ENCODE measurements at places on chromosomes 7 and 10.

DNA sequence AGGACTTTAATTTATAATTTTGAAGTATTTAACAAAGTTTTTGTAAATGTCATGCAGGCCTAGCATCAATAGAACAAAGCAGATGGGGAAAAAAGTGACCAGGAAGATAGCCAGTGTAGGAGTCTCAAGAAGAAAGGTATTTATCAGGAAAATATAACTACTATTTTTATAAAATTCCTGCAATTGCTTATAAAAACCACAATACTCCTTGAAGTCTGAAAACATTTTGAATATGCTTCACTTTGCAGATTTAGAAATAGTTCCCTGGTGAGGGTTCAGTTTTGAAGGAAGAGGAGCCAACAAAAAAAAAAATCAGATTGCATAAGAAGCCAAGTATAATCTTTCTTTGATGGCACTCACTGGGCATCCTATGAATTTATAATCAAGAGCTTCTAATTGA lies 34.1 kb downstream of the MTERF1 start:
- no peak for DNase-seq

DNA sequence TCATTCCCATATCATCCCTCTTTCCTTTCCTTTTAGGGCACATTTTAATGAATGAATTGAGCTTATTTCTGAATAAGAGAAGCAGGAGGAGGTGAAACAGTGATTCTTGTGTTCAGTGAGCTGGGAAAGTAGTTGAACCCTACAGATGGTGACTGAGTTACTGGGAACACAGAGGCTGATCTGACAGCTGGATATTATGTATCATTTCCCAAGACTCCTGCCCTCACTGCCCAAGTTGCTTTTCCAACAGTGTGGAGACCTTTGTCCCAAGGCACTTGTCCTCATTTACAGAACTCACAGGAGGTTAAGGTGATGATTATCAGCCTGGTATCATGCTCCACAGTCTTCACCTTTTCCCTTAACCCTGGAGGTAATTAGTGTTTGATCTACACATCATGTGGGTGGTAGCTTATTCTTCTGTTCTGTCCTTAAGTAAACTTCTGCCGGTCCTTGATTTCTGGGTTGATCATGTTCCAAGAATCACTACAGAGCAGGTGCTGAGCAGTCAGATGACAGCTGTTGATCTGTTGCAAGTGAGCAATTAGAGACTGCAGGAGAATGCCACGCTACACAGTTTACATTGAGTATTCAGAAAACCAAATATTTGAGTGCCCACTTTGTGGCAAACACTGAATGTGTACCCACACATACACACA lies 2.6 kb downstream of the PRLHR start:
- DNase-seq: no peak

GRCh38 chr10:105192861-105193260 lies 551.8 kb downstream of the SORCS3 start:
- DNase-seq: no peak

DNA sequence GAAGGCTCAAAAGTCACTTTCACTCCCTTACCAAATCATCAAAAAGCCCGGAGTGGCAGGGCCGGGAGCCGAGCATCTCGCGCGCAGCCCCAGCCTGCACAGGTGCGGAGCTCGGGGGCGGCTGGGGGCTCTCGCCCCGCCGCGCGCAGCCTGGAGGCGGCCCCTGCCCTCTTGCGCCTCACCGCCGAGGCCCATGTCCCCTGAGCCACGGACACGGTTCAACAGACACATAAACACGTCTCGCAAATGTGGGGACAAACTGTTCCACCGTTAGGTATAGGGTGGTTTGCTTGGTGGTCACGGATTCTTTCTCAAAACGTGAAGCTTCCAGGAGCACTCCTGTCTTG lies 700 bp downstream of the GSAP start:
- peak; percentile 41 for DNase-seq

DNA sequence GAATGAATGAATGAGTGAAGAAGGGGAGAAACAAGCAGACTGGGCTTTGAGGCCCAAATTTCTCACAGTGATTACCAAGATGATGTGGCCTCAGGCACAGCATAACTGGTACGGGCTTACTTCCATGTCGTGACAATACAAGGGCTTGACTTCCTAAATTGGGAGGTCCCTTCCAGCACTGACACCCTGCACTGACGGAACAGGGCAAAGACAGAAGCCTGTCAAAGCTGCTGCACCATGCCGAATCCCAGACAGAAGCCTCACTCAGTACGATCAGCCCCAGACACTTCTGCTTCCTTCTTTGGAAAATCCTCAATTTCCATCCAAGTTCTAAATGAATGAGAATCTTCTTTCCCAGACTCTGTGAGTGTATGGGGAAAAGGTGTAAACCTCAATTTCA lies 51.9 kb downstream of the GNA12 start:
- no peak for DNase-seq

- no peak for DNase-seq
These were observed 35.9 kb upstream of the INHBA start for GRCh38 chr7:41738806-41739205.

GRCh38 chr10:61172182-61172926 lies 228.4 kb upstream of the RHOBTB1 start:
- DNase-seq: no peak

- DNase-seq: no peak
These were observed 120.7 kb downstream of the TES start for GRCh38 chr7:116331020-116331419.

DNA sequence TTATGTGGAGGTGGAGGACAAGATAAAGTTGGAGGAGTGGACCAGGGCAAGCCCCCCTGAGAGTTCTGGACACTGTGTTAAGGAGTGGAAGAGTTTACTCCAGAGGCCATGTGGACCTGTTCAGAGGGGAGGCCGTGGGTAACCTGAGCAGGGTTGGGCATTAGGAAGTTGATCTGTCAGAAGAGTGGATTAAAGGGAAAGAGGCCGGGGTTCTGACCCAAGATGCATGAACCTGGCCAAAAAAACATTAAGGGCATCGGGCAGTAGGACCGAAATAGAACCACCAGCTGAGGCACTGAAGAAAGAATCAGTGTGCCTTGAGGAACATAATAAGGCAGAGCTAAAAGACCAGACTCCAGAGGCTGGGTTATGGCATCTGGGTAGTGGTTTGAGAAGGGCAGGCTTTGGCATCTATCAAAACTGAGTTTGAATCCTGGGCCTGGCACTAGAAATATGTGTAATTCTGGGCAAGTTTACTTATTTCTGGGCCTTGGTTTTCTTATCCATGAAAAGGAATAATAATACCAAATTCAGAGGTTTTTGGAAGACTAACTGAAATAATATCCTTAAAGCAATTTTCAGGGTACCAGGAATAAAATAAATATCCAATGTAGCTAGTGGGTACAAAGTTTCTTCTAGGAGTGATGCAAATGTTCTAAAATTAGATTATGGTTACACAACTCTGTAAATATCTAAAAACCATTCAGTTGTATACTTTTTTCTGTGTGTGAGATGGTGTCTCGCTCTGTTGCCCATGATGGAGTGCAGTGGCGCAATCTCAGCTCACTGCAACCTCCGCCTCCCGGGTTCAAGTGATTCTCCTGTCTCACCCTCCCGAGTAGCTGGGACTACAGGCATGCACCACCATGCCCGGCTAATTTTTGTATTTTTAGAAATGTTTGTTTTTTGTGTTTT lies 10.9 kb upstream of the FRAT1 start:
- DNase-seq: no peak

- no peak for DNase-seq
These were observed 279.2 kb downstream of the CXCL12 start for GRCh38 chr10:44105696-44106095.

DNA sequence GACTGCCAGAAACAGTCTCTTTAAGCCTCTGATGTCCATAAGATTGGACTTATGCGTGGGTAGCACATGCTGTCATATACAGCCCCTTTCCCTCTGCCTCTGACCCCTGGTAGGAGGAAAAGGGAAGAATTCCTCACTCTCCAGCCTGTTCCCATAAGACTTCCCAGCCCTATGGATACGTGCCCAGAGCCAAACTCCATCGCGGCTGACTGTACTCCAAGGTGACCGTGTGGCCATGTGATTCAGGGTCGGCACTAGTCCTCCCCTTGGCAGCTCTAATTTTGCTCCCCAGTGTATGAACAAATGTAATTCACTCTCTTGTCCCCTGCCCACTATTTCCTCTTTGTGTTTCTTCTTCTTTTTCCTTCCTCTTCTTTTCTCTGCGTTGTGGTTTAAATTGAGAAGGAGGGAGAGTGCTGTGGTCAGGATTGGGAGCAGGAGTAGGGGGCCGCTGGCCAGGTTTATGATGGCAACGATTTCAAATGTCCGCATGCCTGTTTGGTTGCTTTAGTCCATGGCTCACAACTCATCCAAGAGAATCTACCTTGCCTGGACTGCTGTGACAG lies 43.8 kb downstream of the PRLHR start:
- no peak for DNase-seq

- DNase-seq: no peak
These were observed 22.7 kb upstream of the ZCCHC24 start for GRCh38 chr10:79468015-79468560.

GRCh38 chr10:25556457-25556856 lies 377.6 kb upstream of the MYO3A start:
- no peak for DNase-seq

DNA sequence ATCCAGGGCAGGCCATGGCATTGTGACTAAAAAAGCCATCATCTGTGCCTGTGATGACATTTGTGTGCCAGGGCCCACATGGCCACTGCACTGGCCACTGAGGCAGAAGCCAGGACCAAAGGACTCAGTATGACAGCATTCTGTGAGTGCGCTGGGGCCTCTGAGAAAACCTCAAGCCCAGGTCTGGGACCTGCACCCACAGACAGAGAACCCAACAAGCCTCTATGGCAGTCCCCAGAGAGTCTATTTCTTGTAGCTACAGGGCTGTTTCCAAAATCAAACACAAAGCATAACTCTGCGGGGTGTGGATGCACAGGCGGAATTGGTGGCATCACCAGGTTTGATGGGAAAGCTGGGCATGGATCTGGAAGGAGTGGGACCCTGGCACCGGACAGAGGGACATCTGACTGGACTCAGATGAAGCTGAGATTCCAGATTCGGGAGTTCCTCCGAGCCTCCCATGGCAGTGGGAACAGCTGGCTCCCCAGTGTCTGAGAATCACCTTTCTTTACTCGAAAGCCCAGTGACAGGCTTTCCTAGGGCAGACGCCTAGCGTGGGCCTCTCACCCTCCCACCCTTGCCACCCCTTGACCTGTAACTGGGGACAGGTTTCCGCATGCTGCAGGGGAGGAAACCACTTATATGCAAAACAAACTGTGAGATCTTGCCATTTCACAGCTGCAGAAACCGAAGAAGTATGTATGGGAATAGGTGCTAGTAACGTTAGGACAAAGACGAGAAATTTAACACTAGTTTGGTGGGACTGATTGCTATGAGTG lies 70.6 kb upstream of the RHEB start:
- no peak for DNase-seq

GRCh38 chr10:3692387-3692999 lies 92.5 kb downstream of the KLF6 start:
- no peak for DNase-seq

DNA sequence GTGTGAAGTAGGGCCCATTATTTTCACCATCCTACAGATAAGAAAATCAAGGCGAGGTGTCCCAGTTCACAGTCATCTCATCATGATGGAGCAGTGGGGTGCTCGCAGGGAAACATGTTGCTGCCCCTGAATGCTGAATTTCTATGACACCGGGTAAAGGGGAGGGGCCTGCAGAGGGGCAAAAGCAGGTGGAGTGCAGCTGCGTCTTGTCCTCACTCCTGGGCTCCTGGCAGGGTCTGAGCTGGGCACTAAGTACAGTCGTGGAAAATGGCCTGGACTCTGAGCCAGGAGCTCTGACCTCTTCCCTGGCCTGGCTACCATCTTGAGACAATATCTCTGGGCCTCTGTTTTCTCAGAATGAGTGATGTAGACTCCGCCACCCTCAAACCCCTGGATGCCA lies 253.1 kb upstream of the PITRM1 start:
- no peak for DNase-seq

GRCh38 chr7:11485636-11486035 lies 346.4 kb downstream of the THSD7A start:
- no peak for DNase-seq

- no peak for DNase-seq
These were observed 46.4 kb upstream of the ZNF746 start for GRCh38 chr7:149544028-149544427.

DNA sequence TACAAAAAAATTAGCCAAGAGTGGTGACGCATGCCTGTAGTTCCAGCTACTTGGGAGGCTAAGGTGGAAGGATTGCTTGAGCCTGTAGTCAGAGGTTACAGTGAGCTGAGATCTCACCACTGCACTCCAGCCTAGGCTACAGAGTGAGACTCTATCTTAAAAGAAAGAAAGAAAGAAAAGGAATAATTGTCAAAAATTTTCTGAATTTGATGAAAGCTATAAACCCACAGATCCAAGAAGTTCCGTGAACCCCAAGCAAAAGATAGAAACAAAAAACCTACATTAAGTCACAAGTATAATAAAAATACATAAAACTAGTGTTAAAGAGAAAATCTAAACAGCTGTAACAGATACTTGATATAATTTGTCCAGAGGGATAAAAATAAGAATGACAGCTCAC lies 60.1 kb upstream of the KMT2C start:
- no peak for DNase-seq

DNA sequence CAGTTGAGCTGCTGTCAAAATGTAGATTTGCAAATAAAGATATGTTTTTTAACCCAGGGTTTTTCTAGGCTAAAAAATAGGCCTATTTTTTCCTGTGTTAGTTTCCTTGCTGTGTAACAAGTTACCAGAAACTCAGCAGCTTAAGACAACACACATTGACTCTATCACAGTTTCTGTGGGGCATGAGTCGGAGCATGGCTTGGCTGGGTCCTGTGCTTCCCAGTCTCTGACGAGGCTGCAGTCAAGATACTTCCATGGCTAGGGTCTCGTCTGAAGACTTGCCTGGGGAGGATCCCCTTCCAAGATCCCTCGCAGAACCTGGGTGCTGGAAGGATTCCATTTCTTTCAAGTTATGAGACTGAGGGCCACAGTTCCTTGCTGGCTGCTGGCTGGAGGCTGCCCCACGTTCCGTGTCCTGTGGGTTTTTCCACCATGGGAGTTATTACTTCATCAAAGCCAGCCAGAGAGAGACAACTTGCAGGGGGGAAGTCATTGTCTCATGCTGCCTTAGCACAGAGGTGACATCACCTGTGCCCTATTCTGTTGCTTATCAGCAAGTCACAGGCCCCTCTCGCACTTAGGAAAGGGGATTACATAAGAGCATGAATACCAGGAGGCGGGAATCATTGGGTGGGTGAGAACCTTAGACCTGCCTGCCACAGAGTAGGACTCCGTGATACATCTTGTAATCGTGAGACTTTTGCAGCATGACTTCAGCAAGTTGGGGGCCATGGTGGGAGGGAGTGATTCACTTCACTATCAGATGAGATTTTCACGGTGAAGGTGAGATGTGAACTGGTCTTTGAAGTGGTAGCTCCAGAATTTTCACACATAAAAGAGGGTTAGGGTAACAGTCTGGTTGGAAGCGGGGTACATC lies 77.9 kb downstream of the CCNY start:
- no peak for DNase-seq

DNA sequence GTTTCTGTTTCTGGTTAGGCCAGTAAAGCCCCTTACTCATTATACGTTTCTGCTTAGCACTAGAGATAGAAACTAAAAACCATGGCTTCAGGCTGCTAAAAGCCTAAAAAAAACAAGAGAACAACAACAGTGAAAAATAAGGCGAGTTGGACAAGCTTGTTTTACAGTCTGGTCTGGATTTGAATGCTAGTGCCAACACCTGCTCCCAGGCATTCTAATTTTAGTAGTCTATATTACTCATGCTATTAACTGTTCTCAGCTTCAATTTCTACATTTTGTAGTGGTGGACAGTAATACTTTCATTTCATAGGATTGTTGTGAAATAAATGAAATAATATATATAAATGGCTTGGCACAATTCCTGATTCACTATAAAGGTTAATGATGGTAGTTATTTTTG lies 108.5 kb downstream of the HBP1 start:
- DNase-seq: no peak

- DNase-seq: peak; percentile 80
These were observed 621 bp upstream of the FAM13C start for GRCh38 chr10:59362959-59363381.
